Stimulated activated CD8-positive, alpha-beta memory T cell treated with anti-CD3 and anti-CD28 coated beads, Interleukin-4, amount 100 ng/mL, for 24 hours (primary cell): ENCODE measurements at places on chromosomes 3 and 15.

GRCh38 chr3:104578558-104578957, 788.2 kb upstream of the ALCAM start:
- no peak for DNase-seq

DNA sequence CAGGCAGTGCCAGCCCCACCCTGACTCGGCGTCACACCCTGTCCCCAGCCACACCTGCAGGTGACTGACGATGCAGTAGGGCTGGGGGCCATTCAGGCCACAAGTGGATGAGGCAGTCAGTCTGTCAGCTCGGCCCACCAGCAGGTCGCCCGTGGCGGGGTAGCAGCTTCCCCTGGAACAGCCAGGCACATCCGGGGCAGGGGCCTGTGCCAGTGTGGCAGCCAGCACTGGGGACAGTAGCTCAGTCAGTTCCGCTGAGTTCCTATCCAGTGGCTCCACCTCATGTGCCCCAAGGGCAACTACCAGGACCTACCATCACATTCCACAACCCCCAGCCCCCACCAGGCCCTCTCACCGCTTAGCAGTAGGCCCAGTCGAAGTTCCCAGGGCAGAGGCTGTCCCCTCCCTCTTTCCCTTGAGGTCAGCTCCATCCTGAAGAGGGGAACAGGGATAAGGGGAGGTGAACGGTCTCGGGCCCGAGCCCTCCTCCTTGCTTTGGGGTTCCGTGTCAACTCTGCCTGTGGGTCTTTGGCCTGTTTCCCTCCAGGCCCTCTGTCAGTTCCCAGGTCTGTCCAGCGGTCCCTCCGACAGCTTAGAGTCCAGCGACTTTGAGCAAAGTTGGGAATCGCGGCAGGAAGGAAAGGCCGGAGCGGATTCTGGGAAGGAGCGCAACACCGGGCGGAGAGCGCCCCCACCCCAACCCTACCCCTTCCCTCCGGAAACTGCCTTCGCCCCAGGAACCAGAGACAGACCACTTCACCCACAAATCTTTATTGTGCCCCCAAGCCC, at the start of gene LAMB2:
Gene LAMB2, minus strand, starts transcription at position 614 of the 789 bp plus-strand sequence. Its CDS starts 183 bp downstream, at position 431.
- no peak for DNase-seq

DNA sequence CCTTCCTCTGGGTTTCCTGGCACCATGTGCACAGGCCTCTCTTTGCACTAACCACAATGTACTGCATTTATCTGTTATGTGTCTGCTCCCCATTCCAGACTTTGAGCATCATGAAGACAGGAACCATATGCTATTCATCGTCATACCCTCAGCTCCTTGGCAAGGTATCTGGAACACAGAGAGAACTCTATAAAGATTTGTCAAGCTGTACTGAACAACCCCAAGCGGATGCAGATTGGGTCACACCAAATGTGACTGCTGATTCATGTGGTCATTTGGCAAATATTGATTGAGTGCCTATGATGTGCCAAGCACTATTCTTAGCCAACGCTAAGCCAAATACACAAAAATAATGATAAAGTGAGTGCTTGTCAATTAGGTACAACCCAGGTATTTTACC, 7.5 kb upstream of the MEGF11 start:
- no peak for DNase-seq

DNA sequence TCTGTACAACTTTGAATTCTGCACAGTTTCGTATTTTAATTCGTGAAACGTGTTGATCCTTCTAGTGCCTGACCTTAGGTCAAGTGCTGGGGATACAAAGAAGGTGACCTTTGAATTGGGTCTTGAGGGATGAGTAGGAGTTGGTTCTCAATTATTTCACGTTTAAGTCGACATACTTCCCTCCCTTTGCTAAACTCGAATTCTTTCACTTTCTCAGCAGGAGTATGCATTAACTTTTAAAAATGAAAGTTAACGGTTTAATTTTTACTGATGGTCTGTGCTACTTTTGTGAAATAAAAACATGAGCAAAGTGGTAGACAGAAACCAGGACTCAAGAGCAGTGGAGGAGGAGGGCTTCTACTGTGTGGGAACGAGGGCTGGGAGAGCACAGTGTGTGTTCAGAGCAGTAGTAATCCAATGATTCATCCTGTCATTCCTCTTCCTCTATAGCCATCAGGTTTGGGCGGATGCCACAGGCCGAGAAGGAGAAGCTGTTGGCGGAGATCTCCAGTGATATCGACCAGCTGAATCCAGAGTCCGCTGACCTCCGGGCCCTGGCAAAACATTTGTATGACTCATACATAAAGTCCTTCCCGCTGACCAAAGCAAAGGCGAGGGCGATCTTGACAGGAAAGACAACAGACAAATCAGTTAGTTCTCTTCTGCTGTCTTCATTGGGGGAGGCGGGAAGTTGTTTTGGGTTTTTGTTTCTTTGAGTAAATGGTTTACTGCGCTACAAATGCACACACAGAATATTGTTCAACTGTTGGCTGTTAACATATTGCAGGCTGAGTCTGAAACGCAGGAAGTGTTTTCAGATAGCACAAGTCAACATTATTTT, 78.6 kb upstream of the TSEN2 start:
- no peak for DNase-seq

DNA sequence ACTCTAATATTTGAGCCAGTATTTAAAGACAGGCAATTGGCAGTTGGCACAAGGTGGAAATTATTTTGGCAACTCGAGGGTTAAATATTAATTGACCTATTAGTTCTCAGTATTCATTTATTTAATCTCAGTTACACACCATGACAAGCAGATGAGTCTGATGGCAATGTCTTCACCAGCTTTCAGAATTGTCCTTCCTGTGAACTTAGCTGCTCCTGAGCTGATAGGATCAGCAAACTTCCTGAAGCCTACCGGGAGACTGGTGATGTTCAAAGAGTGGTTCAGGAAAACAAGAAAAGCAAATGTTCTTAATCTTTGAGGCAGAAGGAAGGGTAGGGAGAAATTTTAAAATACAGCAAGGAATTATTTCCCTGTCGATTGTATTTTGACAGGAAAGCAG, 522.2 kb downstream of the SOX2 start:
- no peak for DNase-seq

- no peak for DNase-seq
These were observed 38.7 kb downstream of the CHSY1 start for GRCh38 chr15:101213147-101213546.

GRCh38 chr3:17901893-17902292, 159.5 kb upstream of the TBC1D5 start:
- DNase-seq = no peak

- no peak for DNase-seq
These were observed 26.8 kb downstream of the POLG start for GRCh38 chr15:89307791-89308190.

DNA sequence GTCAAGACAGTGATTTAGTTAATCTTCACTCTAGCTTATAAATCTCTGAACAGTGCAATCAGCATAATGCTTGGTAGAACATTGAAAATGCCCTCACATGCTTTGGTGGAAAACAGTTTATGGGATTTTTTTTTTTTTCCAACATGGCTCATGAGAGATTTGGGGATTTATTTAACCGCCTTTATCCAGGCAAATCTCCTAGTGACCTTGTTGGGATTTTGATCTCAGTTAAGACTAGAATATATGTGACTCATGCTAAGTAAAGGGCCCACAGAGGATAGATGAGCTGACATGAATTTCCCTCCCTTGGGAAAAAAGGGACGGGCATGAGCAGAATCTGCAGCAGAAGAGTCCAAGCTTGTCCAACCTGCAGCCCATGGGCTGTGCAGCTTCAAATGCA, 18.7 kb downstream of the LRTM1 start:
- no peak for DNase-seq

DNA sequence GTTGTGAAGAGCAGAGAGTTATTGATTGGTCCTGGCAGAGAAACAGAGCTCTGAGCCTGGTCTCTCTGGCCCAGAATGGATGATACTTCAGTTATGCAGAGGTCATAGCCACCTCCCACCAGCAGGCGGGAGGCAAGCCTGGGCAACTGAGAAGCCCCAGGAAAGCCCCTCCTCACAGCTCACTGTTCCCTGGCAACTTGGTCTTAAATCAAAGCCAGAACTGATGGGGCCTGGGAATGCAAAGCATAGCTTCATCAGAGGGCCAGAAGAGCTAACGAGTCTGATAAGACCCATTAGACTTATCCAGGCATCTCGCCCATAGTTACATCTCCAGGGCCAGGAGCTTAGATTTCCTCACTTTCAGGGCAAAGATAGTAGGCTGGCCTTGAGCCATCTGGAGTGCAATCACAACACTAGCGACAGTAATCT, 5.5 kb upstream of the COLQ start:
- DNase-seq = no peak

GRCh38 chr3:2156244-2156847, 57.7 kb downstream of the CNTN4 start:
- DNase-seq = no peak

GRCh38 chr3:105805404-105805803, 63.4 kb downstream of the CBLB start:
- no peak for DNase-seq

- DNase-seq = no peak
These were observed 28.8 kb downstream of the CYP8B1 start for GRCh38 chr3:42846685-42847522.

GRCh38 chr3:176916777-176917176, 280.5 kb downstream of the TBL1XR1 start:
- DNase-seq = no peak

- no peak for DNase-seq
These were observed 29.4 kb downstream of the SLC22A14 start for GRCh38 chr3:38311476-38311875.

- no peak for DNase-seq
These were observed 461.9 kb upstream of the ONECUT1 start for GRCh38 chr15:53251996-53252395.

- DNase-seq = no peak
These were observed 18.6 kb downstream of the PDIA5 start for GRCh38 chr3:123085293-123085931.

DNA sequence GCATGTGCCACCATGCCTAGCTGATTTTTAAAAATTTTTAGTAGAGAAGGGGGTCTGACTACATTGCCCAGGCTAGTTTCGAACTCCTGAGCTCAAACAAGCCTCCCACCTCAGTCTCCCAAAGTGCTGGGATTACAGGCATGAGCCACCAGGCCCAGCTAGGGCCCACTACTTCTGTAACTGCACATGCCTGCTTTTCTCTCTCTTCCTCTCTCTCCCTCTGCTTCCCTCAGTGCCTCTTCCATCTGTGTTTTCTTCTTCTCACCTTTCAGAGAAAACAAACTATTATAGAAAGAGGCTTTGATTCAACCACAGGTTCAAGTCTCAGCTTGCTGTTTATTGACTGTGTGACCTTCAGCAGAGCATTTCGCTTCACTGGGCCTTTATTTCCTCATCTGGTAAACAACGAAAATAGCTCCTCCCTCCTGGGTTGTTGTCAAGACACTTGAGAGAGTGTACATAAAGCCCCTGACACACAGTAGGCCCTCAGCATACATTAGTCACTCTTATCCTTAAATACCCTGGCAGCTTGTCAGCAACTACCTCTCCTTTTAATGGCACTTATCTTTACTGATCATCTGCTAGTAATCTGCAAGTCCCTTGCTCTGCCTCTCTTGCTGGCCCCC, 10.2 kb downstream of the TADA3 start:
- DNase-seq = no peak

DNA sequence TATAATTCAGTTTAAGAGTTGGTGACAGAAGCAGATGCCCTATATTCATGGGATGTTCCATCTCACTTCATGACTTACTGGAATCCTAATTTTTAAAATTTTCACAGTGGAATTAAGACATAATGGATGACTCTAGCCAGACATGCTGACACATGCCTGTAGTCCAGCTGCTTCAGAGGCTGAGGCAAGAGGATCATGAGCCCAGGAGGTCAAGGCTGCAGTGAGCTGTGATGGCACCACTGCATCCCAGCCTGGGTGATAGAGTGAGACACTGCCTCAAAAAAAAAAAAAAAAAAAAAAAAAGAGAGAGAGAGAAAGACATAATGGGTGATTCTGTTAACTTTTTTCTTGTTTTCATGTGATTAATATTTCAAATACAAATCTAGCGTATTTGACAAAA, 123.6 kb downstream of the KLHL25 start:
- DNase-seq = no peak

DNA sequence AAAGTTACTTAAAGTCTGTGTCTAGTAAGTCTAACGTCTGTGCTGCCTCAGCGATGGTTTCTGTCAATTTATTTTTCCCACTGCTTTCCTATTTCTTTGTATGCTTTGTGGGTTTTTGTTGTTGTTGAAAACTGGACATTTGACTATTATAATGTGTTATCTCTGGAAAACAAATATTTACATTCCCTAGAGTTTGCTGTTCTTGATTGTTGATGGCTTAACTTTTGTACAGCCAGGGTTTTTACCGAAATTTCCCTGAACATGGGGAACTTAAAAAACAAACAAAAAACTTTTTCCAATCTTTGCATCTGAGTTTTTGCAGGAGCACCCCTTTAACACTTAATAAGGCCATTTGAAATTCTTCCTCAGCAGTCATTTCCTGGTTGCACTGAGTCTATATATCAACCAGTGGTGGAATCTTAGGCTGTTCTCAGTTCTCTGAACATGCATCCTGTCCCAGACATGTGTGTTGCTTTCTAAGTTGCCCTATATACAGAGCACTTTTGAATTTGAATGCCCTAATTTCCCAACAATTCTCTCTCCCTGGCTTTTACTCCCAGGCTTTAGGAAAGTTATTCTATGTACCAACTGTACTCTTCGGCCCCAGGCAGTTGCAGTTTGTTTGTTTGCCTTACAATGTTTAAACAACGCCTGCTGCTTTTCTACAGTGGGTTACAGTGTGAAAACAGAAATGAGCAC, 11.8 kb upstream of the PIAS1 start:
- DNase-seq = no peak

DNA sequence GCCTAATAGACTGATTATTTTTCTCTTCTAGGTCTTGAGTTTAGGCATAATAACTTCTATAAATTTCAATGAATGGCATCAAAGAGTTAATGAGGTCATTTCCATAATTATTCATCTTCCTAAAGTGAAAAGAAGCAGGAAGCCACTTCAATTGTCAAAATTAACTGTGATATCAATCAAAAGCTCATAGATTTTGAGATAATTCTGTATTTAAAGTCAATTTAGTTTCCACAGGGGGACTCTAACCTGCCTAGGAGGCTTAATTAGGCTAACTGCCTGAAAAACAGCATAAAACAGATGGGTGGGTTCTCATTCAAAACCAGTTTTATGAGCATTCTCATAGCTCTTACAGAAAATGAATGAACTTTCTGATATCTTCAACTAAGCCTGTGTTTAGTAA, 177.8 kb downstream of the OTOL1 start:
- DNase-seq = no peak

GRCh38 chr15:68796576-68796975, 24.1 kb downstream of the ANP32A start:
- no peak for DNase-seq

DNA sequence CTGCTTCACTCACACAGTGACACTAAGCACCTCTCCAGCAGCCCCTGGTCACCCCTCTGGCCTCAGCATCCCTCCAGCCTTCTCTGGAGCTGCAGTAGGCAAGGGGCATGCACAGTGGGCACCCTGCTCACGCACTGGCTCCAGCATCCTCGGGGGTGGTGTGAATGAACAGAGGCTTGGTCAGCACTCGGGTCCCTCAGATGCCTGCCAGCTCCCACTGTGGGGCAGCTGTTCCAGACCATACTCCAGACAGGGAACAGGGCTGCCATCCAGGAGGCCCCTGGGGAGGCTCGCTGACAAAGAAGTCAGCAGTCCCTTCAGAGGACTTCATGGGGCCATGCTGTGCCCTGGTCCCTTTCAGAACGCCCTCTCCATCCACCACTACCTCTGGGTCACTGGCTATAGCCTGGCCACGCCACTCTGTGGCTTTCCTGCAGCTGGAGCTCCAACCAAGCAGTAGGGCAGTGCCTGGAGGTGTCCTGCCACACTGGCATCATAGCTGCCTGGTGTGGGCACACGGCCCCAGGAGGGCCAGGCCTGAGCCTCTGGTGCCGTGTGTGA, 26.3 kb downstream of the ALS2CL start:
- DNase-seq = no peak

GRCh38 chr3:58388550-58389091, 45.0 kb downstream of the PDHB start:
- no peak for DNase-seq
